Spinal cord (tissue), 10 donors: ENCODE measurements at places on chromosomes 5 and 9. TPM values are rescaled to one million over a fixed set of nuclear protein-coding genes. Genes with fewer than 3 reads are reported as not detected.

DNA sequence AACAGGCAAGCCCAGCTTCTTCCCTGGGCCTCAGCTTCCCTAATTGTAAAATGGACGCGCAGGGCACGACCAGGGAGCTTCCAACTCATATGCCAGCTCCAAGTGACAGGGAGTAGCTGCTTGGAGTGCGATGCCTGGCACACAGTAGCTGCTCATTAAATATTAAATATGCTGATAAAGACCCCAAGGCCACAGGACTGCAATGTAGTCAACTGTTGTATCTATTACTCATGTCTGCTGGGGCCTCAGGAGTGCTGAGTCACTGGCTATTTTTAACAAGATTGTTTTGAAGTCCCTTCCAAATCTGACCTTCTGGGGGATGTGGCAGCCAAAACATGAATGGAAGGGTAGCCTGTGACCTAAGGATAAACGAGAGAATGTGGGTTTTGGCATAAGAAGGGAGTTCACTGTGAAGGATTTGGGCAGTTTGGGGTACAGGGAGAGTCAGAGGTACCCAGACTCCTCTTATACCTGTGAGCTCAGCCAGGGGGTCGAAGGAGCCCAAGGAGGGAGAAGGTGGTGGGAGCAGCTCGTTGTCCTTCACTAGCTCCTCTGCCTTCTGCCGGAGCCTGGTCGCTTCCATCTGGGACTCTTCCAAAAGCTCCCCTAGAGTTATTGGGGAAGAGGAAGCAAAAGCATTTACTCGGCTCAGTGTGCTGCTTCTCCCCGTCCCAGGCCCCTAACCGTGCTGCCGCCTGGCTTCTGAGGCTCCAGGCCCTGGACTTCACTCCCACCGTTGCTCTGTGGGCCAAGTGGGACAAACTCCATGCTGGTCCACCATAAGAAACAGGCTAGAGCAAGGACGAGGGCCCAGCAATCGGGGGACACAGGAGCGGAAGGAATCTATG lies 17.5 kb downstream of the TNIP1 start:
- no peak for DNase-seq

GRCh38 chr5:2960294-2960693 lies 208.8 kb upstream of the IRX2 start:
- DNase-seq, result no peak

GRCh38 chr5:123084730-123085605 lies 4.1 kb upstream of the PRDM6 start:
- DNase-seq, result no peak

DNA sequence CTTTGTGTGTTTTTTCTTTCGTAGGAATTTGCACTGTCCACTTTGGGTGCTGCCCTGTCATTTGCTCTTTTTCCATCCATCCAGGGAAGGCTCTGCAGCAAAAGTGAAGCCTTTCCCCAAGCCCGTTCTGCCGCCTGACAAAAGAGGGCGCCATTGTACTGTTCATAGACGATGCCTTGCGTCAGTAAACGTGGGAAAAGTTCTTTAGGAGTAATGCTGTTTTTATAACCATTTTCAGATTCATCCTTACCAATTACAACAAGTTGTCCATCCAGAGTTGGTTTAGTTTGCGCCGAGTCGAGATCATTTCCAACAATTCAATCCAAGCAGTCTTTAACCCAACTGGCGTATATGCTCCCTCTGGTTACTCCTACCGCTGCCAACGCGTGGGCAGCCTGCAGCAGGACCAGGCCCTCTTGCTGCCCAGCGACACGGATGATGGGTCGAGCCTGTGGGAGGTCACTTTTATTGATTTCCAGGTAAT lies 34.3 kb upstream of the RPS23 start:
- DNase-seq, result peak; percentile 38

The PTGES gene
- 9.3 TPM for total RNA-seq

GRCh38 chr9:14346811-14347405 lies 33.0 kb upstream of the NFIB start:
- peak; percentile 88 for DNase-seq

The C9 gene
- not detected for total RNA-seq

DNA sequence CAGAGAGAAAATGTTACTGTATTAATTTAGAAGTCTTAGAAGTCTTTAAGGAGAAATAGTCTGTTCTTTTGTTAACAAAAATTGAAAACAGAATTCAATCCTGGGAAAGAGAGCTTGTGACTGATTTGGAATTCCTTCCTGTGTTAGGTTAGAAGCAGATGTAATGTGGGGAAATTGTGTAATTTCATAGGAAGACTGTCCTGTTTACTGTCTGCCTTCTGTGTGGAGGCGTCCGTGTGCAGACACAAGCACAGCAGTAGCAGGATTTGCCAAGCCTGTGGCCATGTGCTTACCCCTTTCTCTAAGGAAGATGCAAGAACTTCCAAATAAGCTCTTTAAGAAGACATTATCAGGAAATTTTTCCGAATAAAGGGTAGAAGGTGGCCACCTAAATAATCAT lies 36.7 kb upstream of the F2R start:
- DNase-seq, result no peak

GRCh38 chr9:76255781-76256455 lies 138.3 kb downstream of the RFK start:
- DNase-seq, result no peak

The GABRG2 gene
- 77.7 TPM for total RNA-seq

The DHFR gene
- total RNA-seq, result 41.2 TPM

GRCh38 chr5:133387621-133388020 lies 224.7 kb downstream of the FSTL4 start:
- DNase-seq, result no peak

DNA sequence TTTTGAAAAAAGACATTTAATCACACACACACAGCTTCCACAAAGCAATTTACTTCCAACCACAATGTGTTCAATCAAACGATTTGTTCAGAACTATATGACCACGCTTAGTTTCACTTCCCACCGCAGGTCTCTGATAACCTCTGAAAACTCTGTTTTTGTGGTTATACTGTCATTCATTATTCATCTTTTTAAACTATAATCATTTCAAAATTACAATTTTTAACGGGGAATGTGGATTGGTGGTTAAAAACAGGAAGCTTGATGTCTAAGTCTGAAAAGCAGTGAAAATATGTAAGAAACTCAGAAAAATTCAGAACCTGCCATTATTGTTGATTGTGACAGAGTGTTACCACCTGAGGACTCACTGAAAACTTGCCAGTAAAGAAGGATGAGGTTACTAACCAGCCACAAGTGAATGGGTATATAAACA lies 12.7 kb upstream of the TMEM174 start:
- DNase-seq, result no peak

- DNase-seq, result peak; percentile 48
These were observed 13.3 kb upstream of the RECK start for GRCh38 chr9:36023260-36024048.

GRCh38 chr9:120888626-120889025 lies 11.6 kb upstream of the PHF19 start:
- no peak for DNase-seq

- peak; percentile 18 for DNase-seq
These were observed 65.7 kb upstream of the ANKH start for GRCh38 chr5:14937254-14937653.

DNA sequence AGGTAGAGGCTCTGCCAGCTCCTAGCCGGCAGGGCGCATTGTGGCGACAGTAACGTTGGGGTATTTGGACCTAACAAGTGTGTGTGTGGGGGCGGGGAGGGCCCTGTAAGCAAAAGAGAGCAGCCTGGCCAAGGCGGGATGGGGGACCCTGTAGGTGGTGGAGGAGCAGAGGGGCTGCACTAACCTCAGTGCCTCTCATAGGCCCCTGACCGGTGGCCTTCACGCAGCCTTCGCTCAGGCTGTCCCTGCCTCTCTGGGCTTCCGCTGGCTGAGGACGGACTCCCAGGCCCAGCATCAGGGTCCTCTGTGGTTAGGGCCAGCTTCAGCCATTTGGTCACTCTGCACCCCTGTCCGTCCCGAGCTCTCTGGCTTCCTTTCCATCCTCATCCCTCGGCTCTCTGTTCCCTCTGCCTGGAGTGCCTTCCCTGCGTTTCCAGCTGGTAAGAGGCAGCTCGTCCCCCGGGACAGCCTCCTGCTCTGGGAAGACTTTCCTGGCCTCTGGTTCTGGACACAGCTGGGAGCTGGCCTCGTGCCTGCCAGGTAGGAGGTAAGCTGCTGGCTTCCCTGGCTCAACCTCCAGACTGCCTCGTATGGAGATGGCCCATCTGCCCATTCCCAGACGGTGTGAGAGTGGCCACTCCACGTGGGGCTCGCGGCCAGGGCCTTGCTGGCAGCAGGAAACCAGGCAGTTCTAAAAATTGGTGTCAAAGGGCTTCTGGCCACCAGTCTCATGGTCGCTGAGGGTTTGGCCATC lies 39.3 kb upstream of the PHYKPL start:
- no peak for DNase-seq

DNA sequence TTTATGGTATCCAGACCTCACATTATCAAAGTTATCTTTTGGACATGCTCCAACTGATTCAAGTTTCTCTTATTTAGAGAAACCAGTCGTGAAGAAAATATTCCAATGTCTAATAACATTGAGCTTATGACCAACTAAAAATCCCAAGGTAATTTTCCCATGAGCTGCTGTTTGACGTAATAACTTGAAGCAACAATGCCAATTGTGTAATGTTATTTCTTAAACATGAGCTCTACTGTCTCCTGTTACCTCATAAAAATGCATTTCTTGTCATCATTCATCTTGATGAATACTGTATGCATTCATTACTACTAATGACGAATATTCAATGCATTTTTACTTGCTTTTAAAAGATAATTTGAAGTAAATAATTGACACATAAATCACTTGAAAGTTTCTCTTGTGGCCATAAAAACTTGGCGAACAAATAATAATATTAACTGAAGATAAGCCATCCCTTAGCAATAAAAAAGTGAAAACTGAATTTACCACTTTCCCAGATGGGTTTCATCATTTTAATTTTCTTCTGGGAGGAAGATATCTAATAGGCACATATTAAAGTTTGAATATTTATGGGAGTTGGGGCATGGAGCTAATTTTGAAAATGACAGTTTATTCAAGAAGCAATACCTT lies 424 bp upstream of the MARCOL start:
- DNase-seq, result peak; percentile 18

DNA sequence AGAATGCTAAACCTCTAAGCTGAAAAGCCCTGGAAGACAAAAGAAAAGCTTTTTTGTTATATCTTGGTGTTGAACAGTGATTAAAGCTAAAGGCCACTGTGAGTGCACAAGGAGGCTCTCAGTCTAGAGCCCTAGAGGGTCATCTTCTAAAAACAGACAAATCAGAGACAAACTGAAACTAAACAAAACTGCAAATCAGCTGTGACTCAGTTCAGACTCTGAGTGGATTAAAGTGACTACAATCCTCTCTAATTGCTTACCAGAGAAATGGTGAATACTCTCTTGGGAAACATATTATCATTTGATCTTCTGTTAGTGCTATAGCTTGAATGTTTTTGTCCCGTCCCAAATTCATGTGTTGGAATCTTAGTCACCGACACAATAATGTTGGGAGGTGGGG lies 491.9 kb downstream of the CDH18 start:
- no peak for DNase-seq

DNA sequence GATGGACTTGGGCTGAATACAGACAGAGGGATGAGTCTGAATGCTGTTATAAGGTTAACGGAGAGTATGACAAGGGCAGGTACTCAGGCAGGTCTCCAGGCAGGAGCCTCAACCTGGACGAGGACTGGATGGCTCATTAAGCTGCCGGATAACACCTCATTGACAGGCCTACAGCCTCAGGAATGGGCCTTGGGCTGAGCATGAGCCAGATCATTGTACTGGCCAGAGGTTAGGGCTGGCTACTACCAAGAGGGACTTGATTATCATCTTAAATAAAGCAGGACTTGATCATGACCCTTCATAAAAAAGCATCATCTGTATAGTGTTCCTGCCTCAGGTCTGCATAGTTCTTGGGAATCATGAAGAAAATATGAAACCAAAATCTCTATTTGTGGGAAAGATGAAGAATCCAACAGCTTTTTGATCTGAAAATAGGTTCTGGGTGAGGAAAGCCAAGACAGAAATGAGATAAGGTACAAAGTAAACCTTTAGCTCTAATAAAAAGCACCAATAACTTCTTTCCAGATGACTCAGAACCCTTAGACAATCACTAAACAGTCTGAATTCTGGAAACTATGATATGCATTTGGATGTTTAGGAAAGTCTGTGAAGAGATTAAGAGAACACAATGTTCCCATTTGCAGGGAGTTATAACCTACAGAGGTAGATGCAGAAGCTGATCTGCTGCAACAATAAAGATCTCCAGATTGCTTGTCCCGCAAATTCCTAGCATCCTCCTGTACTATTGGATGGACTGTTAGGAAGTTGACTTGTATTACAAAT lies 343.1 kb downstream of the CTNND2 start:
- DNase-seq, result no peak

The GPX8 gene
- 39.4 TPM for total RNA-seq

The GPR151 gene
- total RNA-seq, result 0.06 TPM

DNA sequence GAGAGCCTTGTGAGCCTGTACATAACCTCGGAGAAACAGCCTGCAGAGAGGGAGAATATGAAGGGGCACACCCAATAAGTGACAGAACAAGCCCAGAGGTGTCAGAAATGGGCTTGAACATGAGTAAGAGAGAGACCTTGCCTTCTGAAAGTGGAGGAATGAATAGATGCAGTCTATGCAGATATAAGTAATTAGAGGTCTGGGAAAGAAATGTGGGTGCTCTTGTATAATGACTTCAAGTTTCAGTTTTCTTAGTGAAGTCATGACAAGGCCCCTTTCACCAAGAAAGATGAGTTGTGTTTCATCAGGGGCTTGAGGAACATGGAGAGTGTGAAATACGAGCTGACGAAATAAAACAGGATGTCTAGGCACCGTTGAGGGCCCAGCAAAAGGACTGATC lies 15.1 kb downstream of the GRAMD2B start:
- DNase-seq, result no peak

The ECM2 gene
- 102 TPM for total RNA-seq

The IQGAP2 gene
- total RNA-seq, result 16.2 TPM
